ENCODE measurements at places on chromosomes 4 and X.

DNA sequence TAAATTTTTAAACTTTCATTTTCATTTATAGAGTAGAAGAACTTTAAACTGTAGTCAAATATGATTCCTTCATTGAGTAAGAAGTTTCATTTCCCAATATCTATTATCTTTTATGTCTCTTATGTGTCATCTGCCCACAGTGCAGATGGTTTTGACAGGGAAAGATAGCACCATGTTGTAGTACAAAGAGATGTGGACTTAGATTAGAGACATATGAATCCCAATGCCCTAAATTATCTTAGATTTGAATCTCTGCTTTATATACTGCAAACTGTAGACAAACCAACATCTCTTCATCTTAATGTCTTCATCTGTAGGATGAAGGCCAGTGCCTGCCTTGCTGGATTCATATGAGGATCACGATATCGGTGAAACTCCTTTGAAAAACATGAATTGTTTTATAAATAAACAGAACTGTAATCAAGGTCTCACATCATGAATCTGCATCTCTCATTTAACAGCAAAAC, 217.5 kb downstream of the BANK1 start:
- no peak for DNase-seq

DNA sequence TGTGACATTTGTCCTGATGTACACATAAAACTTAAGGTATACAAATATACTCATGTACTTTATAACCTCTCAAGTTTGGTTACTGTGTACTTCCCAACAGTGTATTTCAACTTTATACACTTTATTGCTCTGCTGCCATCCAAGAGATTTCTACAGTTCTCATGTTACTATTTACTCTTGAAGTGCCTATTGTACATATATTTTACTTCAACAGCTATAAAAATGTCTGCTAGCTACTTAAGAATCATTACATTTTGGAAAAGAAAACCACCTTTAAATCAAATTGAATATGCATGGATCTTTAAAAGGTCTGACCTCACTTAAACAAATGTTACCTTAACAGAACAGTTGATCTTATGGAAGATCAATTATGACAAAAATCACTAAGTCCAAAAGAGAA, 1056.4 kb downstream of the ADGRL3 start:
- DNase-seq, result no peak

- no peak for DNase-seq
Measured at GRCh38 chr4:88138561-88138960, 19.9 kb downstream of the ABCG2 start.

DNA sequence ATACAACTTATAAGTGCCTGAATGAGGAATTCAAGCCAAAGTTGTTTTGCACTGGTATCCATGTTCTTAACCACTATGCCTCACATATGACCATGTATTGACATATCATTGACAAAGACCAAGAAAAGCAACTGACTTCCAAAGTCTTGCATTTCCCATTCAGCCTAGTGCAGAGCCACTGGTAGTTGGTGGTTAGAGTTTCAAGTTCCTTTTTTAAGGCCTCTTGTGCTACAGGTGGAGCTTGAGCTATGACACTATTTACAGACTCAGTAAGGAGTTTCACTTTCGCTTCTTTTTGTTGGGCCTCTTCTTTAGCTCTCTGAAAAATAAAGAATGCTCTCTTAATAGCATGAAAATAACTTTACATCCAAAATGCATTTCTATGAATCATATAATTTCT, 763.0 kb downstream of the DMD start:
- DNase-seq, result no peak

GRCh38 chr4:105527081-105527480, 25.3 kb upstream of the ARHGEF38 start:
- DNase-seq, result no peak

DNA sequence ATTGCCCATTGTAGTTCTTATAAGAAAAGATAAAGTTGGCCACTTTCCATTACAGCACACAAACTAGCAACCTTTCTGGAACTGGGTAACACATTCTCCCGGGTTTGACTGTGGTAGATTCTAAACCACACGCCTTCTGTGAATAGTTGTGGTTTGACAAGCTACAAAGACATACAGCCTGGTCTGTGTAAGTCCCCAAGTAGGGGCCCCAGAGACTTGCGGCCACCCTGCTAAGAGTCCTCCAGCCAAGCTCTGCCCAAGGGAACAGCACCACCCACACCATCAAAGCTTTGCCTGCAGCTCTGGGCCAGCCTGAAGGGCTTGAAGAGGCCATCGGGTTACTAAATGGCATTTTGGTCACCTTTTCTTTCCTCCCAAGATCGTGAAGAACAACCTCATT, 203.4 kb downstream of the MAML3 start:
- no peak for DNase-seq

GRCh38 chr4:69591364-69591763, 48.1 kb downstream of the UGT2A2 start:
- DNase-seq, result no peak

DNA sequence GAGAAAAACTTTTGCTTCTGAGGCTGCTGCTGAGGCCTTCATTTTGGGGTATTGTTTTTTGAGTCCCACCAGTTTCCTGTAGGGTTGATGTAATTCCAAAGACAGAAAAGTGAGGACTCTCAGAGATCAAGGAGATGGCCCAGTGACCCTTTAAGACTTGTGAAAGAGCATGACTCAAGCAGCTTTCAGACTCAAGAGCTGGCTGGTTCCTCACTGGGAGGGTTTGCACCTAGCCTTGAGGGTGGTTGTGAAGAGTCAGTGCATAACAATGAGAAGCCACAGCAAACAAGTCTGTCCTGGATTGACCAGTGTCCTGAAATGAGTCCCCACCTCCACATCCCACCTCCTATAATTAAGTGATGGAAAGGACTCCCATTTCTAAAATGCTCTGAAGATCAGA, 89.2 kb downstream of the NHS start:
- DNase-seq, result no peak

DNA sequence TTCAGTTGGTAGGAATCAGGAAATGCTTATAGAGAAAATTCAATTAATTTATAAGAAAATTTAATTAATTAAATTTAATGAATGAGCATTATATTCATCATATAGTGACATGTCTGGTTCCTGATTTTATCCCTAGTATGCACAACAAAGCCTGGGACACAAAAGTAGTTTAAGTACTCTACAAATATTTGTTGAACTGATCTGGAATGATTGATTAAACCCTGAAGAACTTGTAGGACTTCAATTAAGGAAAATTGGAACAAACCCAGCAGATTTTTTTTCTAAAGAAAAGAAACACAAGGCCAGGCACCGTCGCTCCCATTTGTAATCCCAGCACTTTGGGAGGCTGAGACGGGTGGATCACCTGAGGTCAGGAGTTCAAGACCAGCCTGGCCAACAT, 4.5 kb upstream of the APELA start:
- DNase-seq, result no peak

DNA sequence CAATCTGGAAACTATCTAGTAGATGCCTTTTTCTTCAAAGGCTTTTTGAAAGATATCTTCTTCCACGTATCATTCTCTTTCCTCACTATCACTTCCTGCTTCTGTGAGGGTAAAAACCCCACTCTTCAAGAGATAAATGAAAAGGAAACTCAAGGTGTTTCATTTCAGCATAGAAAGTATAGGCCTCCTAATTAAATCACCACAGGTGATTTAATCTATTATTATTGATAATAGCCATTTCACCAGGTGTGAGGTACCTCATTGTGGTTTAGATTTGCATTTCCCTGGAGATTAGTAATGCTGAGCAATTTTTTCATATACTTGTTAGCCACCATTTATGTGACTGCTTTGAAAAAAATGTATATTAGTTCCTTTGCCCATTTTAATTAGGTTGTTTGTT, 92.0 kb upstream of the EMCN start:
- no peak for DNase-seq

GRCh38 chr4:77344784-77345183, 187.8 kb downstream of the CCNG2 start:
- DNase-seq, result peak; percentile 4

GRCh38 chr4:39814403-39815185, 116.7 kb downstream of the UBE2K start:
- DNase-seq, result no peak

GRCh38 chr4:145912376-145912775, 26.2 kb downstream of the ZNF827 start:
- no peak for DNase-seq

GRCh38 chr4:104848597-104849225, 298.0 kb upstream of the TET2 start:
- DNase-seq, result no peak

GRCh38 chr4:123609829-123610228, 213.2 kb downstream of the SPRY1 start:
- DNase-seq, result no peak

- peak; percentile 21 for DNase-seq
Measured at GRCh38 chr4:151921811-151922210, 161.0 kb upstream of the GATB start.

DNA sequence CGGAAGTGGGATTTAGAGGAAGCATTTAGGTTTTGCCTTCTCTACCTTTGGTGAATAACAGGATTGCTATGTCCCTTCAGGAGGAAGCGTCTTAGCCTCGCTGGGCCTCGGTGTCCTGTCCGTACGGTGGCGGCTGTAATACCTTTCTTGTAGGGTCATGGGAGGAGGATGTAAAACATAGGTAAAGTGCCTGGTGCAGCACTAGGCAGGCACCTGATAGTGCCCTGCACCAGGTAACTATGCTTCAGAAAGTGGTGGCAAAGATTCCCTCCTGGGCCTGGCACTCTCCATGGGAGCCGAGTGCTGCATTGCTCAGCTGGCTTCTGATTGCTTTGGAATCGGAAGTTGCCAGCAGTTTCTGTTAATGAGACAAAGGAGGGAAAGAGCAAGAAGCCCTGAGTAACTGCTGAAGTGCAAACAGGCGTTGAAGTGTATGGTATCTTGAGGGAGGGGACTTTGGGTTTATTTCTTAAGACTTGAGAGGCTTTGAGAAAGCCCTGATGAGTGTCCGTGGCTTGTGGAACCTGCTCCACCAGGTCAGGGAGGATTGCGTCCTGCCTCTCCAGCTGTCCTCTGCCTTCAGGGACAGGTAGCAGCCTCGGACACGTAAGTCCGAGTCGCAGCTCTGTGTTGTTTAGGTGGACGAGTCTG, 45.8 kb downstream of the TBC1D14 start:
- DNase-seq, result no peak

- DNase-seq, result peak; percentile 68
Measured at GRCh38 chr4:5710961-5711478, at the start of gene EVC. EVC (plus strand) TSS chr4:5711201; CDS start chr4:5711381, 180 bp downstream.

GRCh38 chrX:118108304-118108703, 8.3 kb downstream of the KLHL13 start:
- no peak for DNase-seq

- DNase-seq, result no peak
Measured at GRCh38 chr4:56671860-56672259, 9.2 kb downstream of the HOPX start.

DNA sequence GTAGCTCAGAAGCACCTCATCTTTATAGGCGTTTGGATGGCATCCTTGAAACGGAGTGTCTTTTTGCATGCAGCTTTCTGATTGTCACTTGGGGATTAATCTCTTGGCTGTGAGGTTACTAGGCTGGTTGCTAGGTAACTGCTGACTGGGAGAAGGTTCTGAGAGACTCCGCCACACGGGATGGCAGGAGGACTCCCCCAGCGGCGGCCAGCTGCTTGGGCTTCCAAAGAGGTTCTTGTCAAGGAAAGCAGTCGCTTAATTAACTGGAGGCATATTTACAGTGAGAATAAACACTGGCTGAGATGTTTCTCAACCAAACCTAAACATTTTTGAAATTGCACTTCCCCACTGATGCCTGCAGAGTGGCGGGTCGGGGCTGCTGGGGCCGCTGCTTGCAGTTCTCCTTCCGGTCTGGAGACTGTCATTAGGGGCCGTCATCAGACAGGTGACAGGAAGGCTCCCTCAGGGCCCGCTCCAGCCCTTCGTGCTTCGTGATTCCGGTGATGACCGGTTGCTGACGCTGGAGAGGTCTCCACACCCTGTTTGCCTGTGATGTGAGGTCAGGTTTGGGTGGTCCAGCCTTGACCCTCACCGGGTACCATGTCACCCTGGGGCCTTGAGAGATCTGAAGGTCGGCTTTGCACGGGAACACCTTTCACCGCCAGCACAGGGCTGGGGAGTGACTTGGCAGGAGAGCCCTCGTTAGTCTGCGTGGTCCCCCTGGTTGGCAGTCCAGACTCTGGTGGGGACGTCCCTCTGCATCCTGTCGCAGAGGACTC, 9.1 kb downstream of the NSG1 start:
- DNase-seq, result no peak

DNA sequence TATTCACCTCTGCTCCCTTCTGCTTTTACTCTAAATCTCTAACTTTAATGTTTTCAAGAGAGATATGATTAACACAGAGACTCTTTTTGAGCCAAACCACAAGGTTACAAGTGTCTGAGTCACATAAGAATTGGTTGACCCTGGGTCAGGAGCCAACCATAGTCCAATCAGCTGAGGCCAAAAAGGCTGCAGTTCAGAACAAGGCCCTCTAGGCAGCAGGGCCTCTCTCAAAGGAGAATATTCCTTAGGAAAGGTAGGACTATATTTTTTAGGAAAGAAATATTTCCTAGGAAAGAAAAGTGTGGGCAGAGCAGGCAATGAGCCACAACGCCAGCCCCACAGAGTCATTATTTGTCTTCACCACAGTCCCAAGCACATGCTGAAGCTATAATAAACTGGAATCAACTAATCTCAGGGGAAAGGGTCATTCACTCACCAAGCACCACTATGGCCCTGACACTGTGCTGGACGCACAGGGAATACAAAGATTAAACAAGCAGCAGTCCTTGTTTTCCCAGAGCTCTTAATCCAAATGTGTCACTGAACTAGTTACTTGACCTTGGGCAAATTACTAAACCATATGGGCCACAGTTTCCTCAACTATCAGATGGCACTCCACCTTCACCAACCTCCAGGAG, 2.2 kb downstream of the ATP8A1 start:
- DNase-seq, result peak; percentile 55

- no peak for DNase-seq
Measured at GRCh38 chr4:2472187-2472586, 3.3 kb downstream of the RNF4 start.

- peak; percentile 75 for DNase-seq
Measured at GRCh38 chr4:13966231-13967195, 339.0 kb upstream of the BOD1L1 start.

DNA sequence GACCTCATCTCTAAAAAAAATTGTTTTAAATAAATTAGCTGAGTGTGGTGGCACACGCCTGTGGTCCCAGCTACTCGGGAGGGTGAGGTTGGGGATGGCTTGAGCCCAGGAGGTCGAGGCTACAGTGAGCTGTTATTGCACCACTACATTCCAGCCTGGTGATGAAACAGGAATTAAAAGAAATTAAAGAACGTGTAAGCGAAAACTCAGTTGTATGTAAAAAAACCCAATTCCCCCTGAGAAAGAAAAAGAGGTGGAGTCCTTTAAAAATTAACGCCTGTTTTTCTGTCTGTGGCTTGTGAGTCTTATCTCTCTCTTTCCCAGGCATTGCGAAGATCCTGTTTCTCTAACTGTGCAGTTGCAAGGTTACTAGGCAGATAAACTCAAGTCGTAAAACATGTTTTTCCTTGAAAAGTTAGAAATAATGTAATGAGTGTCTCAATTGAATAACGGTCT, 22.1 kb downstream of the EPGN start:
- DNase-seq, result no peak

DNA sequence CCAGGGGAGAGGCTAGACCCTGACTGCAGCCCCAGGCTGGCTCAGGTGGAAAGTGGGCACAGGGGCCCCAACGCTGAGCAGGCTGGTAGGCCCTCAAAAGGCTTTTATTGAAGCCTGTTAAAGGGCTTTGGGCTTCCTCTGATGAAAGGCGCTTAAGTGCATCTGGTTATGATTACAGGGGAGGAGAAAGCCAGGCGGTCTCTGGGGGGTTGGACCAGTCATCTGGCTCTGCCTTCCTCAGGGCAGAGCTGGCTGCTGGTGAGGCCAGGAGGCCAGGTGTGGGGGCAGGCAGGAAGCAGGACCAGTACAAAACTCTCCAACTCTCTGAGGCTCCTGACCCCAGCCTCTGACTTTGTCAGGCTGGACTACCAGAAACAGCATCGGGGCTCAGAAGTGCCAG, 68.8 kb upstream of the BCOR start:
- no peak for DNase-seq
